ENCODE measurements at places on chromosomes 12 and 14.

DNA sequence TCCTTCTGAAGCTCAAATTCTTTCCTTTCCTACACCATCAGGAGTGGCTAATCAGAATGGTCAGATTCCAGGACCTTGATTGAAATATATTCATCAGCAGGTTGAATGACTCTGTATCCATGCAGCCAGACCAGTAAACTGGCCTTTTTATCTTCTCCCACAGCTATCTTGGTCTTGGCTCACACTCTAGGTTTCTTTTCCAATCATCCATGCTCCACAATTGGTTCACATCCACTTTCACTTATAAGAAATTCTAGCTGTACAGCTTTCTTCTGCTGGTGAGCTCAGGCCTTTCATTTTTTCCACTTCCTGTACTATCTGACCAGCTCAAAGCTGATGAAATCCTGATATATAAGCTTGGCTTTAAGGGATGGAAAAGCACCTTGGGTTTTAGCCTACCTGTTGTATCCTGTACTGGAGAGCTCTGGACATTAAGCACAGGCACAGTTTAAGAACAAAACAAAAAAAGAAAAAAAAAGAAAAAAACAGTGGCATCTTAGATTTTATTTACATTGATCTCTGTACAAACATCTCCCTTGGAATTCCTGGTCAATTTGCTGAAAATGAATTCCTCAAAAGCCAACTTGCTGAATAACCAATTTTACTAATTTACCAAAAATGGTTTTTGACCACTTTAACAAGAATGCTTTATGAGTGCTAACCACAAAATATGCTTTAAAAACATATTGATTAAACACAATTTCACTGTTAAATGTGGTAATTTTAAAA is 91.6 kb upstream of the PAWR start:
- peak; percentile 77 for DNase-seq

GRCh38 chr12:15787778-15788177 is 1.4 kb downstream of the EPS8 start:
- no peak for DNase-seq

- DNase-seq, result no peak
Observed at GRCh38 chr12:130606231-130606630, 109.9 kb downstream of the RIMBP2 start.

DNA sequence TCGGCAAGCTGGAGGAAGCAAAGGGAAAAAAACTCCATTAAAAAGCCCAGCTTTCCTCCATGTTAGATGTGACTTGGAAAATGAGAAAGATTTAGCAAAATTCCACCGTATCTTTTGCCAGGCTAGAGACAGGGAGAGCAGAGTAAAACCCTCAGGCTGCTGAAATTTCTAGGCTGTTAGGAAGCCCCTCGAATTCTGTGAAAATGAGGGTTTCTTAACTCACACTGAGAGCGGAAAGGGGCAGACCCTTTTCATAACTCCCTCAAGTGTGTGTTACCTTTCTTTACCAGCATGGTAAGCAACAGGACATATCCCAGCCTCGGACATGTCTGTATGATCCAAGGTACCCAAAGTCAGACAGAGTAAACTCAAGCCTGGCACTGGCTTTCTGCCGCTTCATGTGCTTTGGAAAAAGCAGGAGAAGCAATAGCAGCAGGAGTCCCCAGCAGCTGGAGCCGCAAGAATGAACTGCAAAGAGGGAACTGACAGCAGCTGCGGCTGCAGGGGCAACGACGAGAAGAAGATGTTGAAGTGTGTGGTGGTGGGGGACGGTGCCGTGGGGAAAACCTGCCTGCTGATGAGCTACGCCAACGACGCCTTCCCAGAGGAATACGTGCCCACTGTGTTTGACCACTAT is at the start of gene RHOJ:
RHOJ (plus strand) TSS at position 37 of the 637 bp plus-strand sequence; CDS start at position 464, 427 bp downstream.
- no peak for DNase-seq

- DNase-seq, result no peak
Observed at GRCh38 chr14:81955123-81955522, 421.5 kb upstream of the SEL1L start.

GRCh38 chr12:124655698-124656516 is 88.5 kb upstream of the NCOR2 start:
- DNase-seq, result peak; percentile 100

DNA sequence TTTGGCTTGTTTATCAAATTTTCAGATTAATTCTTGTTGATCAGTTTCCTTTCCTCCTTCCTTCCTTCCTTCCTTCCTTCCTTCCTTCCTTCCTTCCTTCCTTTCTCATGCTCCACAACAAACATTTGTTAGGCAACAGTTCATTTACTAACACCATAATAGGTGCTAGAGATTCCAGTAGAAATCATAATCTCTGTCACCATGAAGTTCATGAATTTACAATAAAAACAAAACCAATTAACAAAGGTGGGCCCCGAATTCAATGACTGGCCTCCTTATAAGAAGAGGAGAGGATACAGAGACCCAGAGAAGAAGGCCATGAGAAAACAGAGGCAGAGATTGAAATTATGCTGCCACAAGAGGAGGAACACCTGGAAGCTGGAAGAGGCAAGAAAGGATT is 266.9 kb upstream of the GARIN6 start:
- DNase-seq, result no peak

DNA sequence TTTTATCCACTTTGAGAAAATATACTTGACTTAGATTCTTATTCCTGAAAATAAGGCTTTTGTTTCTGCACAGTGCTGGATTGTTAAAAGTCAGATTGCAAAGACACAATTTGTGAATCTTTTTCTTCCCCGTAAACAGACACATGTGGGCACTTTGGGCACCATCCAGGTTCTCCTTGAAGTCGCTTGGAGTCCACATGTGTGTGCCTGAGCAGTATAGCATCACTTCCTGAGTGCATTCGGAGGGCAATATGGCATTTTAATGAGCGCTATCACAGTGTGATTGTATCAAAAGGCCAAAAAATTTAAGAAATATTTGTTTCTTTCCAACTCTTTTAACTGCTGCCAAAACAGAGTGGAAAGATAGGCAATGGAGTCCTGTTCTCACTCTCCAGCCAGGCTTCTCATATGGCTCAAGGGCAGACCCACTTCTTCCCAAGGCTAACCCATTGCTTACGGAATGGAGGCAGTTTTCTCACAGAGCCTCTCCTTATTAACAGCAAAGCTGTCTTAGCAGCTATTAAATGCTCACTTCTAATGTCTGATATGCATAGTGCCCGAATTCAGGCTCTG is 397.1 kb downstream of the EGLN3 start:
- no peak for DNase-seq

- DNase-seq, result no peak
Observed at GRCh38 chr12:113802000-113802749, 163.9 kb downstream of the RBM19 start.

- no peak for DNase-seq
Observed at GRCh38 chr14:72889366-72889765, 4.5 kb downstream of the DPF3 start.

- no peak for DNase-seq
Observed at GRCh38 chr14:55088356-55088755, 36.9 kb downstream of the MAPK1IP1L start.

GRCh38 chr12:26297396-26298070 is 102.2 kb downstream of the SSPN start:
- no peak for DNase-seq
